ENCODE measurements at places on chromosomes 3 and 15.

GRCh38 chr3:149581681-149582370 is 76.0 kb downstream of the WWTR1 start:
- DNase-seq, result peak; percentile 86

DNA sequence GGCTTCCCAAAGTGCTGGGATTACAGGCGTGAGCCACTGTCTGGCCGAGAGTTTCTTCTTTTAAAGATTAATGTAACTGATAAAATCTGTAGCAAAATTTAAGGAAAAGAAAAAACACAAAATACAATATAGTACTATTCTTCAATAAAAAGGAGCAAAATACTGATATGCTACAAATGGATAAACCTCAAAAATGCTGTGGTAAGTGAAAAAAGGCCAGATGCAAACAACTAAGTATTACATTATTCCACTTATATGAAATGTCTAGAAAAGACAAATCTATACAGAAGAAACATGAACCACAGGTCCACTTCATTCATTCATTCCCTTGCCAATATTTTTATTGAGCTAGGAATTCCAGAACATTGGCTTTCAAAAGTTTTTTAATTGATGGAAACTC is 299.5 kb downstream of the CTNNB1 start:
- DNase-seq, result no peak

DNA sequence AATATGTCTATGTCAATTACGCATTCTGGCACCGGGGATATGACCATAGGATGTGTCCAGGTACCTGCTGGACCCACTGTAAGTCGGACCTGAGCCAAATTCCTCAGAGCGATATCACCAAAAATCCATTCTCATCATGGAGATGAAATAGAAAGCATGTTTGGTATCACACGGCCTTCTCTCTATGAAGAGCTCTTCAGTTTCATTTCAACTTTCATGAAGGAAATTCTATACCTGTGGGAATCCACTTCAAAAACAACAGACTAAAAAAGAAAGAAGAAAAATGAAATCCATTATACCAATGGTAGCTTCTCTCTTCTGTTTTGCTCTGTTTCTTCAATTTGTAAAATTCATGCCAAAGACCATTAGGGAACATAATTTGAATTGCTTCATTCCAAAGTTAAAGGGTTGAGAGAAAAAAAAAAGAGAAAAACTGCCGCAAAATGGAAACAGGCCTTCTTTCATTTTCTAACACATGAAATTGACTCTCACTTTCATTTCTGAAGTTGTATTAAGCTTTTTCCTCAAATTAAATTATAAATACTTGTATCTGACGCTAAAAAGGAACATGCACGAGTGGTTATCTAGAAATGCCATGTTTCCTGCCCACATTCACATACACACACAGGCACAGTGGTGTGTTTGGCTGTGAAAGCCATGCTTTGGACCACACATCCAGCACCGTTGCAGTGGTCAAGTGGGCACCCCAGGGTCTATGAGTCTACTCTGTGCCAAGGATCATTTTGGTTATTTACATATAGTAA is 46.9 kb upstream of the DIPK2A start:
- DNase-seq, result no peak

DNA sequence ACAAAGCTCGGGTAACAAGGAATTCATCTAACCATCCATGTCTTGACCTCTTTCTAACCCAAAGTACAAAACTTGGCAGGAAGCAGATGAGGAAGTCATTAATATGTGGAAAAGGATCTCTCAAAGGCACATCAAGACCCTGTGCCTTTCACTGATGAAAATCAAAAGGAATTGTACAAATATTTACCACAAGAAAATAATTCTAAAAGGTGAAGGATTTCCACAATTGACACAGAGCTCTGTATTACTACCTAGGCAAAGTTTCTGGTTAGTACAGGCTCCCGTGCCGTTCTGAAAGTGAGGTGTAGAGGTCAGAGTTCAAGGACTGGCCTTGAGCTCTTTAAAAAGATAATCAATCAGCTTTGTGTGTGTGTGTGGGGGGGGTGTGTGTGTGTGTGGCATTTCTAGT is 239.7 kb upstream of the ICE2 start:
- DNase-seq, result no peak

GRCh38 chr15:51048308-51048707 is 46.4 kb downstream of the TNFAIP8L3 start:
- no peak for DNase-seq

DNA sequence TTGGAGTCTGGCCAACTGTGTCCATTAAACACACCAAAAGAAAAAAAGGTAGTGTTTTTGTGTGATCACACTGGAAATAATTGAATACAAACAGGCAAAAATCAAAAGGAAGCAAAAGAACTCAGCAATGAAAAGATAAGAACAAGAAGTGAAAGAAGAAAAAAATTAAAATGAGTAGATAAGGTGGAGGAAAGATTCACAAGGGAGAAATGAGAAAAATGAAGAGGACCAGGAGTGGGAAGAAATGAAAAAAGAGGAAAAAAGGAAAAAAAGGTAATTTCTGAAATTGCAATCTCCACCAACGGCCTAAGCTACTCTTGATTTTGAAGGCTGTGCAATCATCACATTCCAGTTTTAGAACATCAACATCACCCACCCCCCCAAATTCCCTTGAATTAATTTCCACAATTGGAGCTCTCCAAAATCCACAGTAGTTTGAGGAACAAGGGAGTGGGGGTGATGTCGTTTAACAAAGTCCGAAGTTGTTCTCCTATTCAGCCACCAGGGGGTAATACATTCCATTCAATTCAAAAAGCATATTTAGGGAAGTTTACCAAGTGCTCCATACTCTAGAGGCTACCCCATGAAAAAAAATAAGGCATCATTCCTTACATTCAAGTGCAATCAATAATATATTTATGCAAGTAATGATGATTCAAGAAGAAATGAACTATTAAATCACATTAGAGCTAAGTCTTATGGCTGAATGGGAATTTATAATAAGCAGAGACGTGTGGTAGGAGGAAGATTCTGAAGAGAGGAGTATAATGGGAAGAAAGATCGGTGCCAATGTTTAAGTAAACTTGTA is 37.4 kb downstream of the ZNF860 start:
- DNase-seq, result peak; percentile 51

GRCh38 chr3:10466186-10466585 is 39.2 kb downstream of the ATP2B2 start:
- no peak for DNase-seq

- no peak for DNase-seq
Observed at GRCh38 chr15:40452296-40453090, 11.7 kb downstream of the BAHD1 start.

- DNase-seq, result no peak
Observed at GRCh38 chr3:9815986-9816385, 5.9 kb downstream of the TTLL3 start.
